T-helper 17 cell (primary cell): ENCODE measurements at places on chromosomes 4 and X.
A peak's percentile ranks its signal among the peaks of the same experiment; 100 is the strongest.

GRCh38 chr4:118158763-118159375, 124.6 kb downstream of the NDST3 start:
- DNase-seq, result no peak

GRCh38 chr4:14087459-14087858, 459.9 kb upstream of the BOD1L1 start:
- DNase-seq, result no peak

DNA sequence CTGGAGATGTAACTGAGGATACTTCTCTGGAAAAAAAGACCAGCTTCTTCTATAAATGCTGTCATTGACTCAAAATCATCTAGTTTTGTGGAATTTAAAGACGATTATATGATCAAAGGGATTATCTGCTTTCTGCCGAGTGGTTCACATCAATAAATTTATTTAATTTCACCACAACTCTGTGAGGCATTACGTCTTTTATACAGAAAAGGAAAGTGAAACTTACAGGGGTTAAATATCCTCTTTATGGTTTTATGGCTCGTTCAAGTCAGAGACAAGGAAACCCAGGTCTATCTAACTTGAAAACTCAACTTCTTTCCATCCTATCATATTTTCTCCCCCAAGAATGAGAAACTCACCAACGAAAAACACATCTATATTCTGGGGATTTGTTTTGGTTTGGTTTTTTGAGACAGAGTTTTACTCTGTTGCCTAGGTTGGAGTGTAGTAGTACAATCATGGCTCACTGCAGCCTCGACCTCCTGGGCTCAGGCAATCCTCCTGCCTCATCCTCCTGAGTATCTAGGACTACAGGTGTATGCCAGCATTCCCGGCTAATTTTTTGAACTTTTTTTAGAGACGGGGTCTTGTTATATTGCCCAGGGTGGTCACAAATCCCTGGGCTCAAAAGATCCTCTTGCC, 377.9 kb upstream of the EMCN start:
- no peak for DNase-seq

- DNase-seq, result no peak
Observed at GRCh38 chrX:9019151-9019550, 14.8 kb downstream of the FAM9B start.

GRCh38 chrX:17495052-17495451, 120.1 kb downstream of the NHS start:
- no peak for DNase-seq

GRCh38 chr4:6390356-6390755, 82.1 kb downstream of the PPP2R2C start:
- no peak for DNase-seq

GRCh38 chrX:134172588-134173259, 64.3 kb upstream of the CCDC160 start:
- DNase-seq, result no peak

DNA sequence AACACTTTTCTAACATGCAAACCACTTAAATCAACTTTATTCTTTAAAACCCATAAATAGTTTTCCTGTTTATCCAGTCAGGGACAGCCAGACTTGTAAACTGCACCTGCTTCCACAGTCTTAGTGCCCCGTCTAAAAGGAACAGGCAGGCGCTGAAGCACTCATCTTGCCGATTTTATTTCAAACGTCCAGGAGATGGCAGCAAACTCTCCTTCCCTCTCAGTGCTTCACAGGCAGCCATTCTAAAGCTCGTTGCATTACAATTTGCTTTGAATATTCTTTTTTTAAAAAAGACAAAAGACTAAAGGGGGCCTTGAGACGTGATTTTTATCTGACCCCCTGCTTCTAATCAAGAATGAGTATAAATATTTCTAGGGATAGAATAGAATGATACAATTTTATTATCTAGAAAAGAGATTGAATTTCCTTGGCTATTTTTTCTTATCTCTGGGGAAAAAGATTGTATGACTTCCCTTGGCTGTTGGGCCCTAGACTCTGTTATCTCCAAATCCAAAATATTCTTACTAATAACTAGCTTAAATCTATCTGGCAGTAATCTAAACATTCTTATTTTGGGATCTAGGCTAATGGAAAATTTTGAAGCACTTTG, 93.6 kb upstream of the MYOZ2 start:
- no peak for DNase-seq

- no peak for DNase-seq
Observed at GRCh38 chr4:108972613-108973283, 209.9 kb upstream of the ETNPPL start.

- DNase-seq, result no peak
Observed at GRCh38 chr4:139957986-139958738, 195.8 kb downstream of the MAML3 start.

DNA sequence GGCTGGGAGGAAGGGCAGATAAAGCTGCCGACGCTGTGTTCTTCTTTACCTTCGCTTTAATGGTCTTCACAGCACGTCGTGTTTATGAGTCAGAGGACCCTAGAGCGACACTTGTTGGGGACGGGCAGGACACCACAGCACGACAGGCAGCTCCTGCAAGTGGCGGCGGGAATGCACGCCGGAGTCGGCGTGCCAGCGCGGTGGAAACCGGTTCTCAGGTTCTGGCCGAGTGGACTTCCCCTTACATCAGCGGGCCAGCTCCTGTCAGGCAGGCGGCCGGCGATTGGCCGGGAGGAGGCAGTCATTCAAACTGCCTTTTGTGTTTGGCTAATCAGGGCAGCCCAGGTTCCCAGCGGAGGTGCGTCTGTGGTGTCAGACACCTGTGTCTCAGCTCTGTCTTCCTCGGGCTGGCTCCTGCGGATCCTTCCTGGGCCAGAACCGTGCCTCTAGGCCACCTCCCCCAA, 150.9 kb downstream of the SHROOM3 start:
- no peak for DNase-seq

- no peak for DNase-seq
Observed at GRCh38 chrX:117871796-117872195, 244.8 kb downstream of the KLHL13 start.

DNA sequence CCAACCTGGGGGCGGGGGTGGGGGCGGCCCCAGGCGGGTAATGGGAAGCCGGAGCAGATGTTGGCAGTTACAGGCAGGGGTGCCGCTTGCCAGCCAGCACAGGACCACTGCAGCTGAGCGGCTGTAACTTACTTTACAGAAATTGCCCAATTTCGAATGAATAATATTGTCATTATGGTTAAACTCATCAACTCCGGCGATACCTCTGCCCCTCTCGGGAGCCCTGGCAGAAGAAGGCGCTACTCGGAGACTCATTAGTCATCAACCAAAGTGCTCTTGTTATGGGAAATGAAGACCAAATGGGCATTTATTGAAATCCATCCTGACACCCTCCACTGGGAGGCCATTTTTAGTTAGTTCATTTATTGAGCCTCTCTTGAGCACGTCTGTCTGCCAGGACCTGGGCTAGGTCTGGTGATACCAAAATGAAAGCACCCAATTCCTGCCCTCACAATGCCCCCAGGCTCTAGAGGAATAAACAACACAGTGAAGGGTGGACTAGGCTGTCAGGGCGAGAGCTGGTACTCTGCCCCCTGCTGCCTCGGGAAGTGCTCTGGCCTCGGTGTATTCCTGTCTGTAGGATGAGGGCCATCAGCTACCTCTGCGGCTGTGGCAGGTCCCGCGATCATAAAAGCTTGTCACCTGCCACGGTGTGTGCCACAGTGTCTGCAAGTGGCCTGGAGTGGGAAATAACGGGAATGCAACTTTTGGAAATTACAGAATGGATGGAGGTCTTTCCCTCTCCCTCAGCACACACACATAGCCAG, 159.1 kb upstream of the PSAPL1 start:
- no peak for DNase-seq

- DNase-seq, result no peak
Observed at GRCh38 chr4:174882317-174882992, 35.7 kb upstream of the ADAM29 start.

GRCh38 chr4:77120886-77121508, 36.0 kb upstream of the CCNG2 start:
- no peak for DNase-seq

- no peak for DNase-seq
Observed at GRCh38 chr4:27728892-27729291, 868.3 kb downstream of the STIM2 start.

GRCh38 chrX:12702509-12703091, 88.6 kb upstream of the PRPS2 start:
- DNase-seq, result no peak

- no peak for DNase-seq
Observed at GRCh38 chr4:5885733-5886132, 7.2 kb downstream of the CRMP1 start.

- DNase-seq, result no peak
Observed at GRCh38 chr4:158484173-158484885, 37.4 kb upstream of the RXFP1 start.

DNA sequence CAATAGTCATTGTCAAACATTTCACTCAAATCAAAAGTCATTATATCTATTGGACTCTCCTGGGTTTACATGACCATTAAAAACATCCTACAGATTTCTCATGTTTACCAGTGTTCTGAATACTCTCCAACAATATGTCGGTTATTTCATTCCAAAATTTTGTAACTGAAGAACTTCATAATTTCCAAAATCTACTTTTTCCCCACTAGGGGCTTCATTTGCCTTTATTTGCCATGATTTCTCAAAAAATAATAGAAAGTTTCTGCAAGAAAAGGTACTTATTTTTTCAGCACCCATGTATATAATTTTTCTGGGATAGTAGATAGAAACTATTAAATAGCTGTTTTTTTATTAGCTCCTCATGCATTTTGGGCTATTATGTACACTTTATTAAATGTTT, 49.0 kb downstream of the PRDM5 start:
- no peak for DNase-seq

- DNase-seq, result no peak
Observed at GRCh38 chrX:42900947-42901346, 123.0 kb upstream of the PPP1R2C start.

- no peak for DNase-seq
Observed at GRCh38 chr4:153421941-153422340, 44.2 kb upstream of the TMEM131L start.

DNA sequence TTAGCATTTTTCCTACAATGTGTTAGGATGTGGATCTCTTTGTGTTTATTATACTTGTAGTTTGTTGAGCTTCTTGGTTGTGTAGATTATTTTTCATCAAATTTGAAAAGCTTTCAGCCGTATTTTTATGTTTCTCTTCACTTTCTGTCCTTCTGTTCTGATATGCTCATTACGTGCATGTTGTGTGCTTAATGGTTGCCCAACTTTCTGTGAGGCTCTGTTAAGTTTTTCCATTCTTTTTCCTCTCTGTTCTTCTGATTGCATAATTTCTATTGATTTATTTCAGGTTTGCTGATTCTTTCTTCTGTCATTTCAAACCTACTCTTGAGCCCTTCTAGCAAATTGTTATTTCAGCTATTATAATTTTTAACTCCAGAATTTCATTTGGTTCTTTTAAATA, 478.2 kb downstream of the IL1RAPL1 start:
- no peak for DNase-seq

DNA sequence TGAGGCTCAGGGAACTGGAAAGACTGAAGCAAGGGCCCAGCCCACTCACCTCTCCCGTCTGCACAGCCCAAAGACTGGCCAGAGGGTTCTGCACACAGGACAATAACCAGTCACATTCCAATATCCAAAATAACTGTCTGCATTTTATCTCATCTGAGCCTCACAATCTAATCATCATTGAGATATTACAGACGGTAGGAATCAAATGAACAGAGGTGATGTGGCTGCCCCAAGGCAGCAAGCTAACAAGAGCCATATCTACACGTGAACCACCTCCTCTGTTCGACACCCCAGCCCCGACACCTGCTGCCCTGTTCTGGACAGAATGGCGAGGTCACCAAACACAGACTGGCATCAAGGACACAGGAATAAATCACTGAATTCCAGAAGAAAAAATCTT, 60.5 kb downstream of the AFAP1 start:
- DNase-seq, result no peak

GRCh38 chr4:17336524-17336961, 175.3 kb downstream of the QDPR start:
- peak; percentile 54 for DNase-seq

GRCh38 chr4:65999518-65999871, 329.2 kb upstream of the EPHA5 start:
- DNase-seq, result no peak

DNA sequence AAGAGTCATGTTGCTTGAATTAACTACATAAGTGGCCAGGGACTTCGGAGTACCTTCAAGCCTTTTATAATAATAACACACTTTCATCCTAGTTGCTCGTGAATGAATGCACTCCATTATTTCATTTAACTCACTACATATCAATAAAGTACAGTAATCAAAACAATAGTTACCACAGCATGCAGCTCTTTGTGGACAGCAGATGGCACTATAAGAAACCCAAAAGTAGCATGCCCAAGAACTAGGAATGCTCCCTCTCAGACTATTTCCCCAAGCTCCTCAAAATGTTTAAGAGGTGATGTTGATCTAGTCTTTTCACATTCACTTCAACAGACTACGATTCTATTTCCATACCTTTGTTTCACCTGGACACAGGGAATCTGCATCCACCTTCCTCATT, 500.8 kb upstream of the DIAPH2 start:
- no peak for DNase-seq

- no peak for DNase-seq
Observed at GRCh38 chrX:140439476-140439875, 65.4 kb downstream of the SOX3 start.

GRCh38 chr4:1047976-1048772, 36.7 kb downstream of the FGFRL1 start:
- no peak for DNase-seq

DNA sequence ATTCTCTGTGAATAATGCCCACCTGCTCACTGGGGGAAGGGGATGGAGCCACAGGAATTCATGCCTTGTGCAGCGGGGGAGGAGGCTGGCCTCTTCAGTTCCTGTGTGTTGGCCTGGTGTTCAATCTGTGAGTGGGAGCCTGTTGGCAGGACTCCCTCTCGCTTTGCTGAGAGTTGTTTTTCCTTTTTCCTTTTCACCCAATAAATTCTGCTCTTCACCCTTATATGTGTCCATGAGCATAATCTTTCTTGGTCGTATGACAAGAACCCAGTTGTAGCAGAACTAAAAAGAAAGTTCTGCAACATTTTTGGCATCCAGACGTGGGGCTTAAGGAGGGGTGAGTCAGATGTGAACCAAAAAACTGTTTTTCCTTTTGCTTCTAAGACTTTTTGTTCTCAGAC, 235.2 kb upstream of the HDX start:
- no peak for DNase-seq

DNA sequence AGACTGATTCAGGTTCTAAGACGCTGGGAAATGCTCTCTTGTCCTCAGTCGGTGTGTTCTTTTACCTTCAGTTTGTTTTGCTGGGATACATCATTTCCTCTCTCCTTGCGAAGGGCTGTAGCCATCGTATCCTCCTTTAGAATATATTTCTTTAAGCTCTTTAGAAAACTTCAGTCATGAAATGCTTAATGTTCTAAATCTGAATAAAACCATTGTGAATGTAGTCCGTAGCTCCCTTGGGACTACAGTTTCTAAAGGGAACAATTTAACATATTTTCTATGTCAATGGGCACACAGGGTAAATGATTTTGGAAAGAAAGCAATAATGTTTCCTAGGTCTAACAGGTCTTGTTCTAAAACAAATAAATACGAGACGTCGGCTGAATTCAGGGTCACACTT, 40.6 kb downstream of the STOX2 start:
- no peak for DNase-seq
